Germinal center (tissue), 1 donor: ENCODE measurements at places on chromosomes 5 and 9.

DNA sequence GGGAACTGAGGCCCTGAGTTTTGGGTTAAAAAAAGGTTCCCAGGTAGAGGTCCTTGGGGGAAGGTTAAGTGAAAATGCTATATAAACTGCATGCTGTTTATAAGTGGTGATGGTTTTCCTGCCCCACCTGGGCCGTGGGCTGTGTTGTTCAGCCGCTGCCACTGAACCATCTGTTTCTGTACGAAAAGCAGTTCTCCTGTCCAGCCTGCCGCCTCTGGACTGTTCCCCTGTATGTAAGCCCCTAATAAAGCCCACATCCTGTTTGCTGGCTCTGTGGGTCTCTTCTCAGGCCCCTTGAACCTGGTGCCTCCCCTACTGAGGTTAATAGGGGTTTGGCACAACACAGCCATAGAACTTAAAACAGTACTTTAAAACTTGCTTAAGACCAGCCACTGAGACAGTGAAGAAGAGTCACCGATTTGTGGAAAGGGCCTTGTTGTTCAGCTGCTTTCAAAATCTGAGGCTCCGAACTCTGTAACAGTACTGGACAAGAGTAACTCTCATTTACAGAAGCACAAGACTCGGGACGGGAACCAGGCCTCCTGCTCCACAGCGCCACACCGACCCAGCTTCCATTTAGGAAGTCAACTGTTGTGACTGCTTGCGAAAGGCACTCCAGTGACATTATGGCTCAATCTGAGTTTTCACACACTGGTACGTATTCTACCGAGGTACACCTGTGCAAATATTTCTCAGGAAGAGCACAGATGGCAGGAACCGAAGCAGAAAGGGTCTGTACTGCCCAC is 192.5 kb downstream of the CDK5RAP2 start:
- no peak for DNase-seq

DNA sequence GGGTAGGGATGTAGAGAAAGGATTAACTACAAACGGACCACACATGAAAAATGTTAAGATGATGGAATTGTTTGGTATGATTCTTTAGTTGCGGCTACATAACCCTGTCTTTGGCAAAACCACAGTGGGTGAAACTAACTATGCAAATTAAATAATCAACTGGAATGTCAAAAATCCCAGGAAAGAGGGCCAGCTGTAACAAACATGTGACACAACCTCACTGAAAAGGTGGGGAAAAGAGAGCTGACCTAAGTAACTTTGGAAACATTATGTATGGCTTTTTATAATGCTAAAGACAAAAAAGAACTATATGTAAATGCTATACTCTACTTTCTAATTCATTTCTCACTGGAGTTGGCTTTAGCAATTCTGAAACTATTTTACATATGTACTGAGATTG is 252.0 kb downstream of the MRPS30 start:
- DNase-seq = no peak

GRCh38 chr5:123659495-123659894 is 147.5 kb downstream of the CSNK1G3 start:
- DNase-seq = no peak

DNA sequence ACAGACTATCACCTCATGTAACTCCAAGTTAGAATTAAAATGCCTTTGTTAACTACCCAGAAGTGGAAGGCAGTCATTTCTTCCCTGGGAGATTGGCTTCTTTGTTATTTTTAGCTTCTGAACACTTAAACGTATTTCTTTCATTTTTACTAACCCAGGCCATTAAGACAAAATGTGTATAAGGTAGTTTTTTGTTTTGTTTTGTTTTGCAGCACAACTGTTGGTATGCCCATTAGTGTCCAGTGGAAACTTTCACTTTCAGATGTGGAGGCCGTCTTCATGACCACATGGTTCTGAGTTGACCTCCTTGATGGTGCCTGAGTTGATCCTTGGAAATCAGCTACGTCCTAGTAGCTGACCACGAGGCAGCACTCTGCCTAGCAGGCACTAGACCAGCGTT is 264.6 kb upstream of the ZNF608 start:
- DNase-seq = no peak

GRCh38 chr5:144102361-144102760 is 68.1 kb downstream of the YIPF5 start:
- no peak for DNase-seq

DNA sequence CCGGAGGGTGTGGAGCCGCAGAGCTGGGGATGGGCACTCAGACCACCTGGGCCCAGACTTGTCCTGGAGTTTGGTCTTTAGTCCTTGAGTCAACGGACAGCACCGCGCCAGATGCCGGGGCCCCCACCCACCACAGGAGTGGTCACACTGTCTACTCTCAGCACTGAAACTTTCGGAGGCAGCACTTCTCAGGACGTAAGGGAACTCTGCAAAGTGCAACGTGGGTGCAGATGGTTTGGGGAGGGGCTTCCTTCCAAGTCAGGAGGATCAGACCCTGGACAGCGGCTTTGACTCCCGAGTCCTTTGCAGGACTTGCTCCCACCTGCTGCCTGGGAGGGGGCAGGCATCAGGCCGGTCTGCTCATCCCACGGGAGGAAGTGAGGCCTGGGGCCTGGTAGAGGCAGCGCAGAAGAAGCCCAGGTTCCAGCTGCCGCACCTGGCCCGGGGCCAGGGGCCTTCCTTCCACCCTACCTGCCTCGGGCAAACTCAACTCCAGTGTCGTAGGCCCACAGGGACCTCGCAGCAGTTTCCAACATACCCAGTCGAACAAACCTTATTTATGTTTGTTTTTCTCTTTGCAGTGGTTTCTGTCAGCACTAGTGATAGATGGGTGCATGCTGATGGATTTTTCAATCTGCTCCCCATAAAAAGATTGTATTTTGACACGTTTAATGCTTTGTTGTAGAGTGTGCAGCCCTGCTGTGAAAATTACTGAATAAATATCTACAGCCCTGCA is 149.8 kb upstream of the PPP1R26 start:
- no peak for DNase-seq

DNA sequence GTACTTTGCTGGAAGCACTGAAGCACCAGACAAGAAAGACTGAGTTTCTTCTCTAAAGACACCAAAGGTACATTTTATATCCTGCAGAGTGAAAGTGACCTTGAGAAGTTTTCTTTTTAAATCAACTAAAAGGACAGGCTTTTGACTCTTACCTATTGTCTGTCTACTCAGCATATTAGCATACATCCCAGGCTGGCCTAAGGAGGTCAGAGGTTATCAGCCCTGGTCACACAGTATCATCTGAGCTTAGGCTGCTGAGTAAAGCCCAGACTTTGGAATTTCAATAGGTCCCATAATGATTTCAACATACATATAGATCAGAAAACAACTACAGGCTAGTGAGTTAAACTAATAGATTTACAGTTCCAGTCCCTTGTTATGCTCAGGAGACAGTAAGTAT is 10.1 kb upstream of the CDH9 start:
- DNase-seq = no peak

GRCh38 chr5:155129513-155129880 is 115.9 kb downstream of the KIF4B start:
- no peak for DNase-seq

GRCh38 chr5:488744-489688 is 35.2 kb downstream of the SLC9A3 start:
- DNase-seq = no peak

GRCh38 chr9:98864281-98865174 is 57.1 kb downstream of the GALNT12 start:
- DNase-seq = no peak

GRCh38 chr5:171806976-171807747 is 21.5 kb downstream of the SMIM23 start:
- no peak for DNase-seq

GRCh38 chr5:177301503-177302165 is 1.9 kb downstream of the RAB24 start:
- DNase-seq = no peak

DNA sequence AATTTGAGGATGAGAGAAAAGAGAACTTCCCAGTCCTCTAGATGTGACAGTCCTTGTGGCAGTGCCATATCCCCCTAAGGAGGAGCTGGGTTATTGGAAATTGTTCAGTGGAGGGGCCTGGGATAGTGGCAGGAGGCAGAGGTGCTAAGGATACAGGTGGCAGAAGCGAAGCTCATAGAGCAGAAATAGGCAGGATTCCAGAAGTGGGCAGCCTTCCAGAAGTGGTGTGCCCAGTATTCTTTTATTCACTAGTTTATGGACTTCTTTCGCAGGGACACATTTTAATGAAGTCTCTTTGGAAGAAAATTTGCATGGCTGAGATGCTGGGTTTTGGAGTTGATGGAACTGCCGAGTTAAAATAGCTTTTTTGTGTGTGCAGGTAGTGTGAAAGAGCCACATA is 6.8 kb downstream of the PIK3R1 start:
- DNase-seq = no peak

DNA sequence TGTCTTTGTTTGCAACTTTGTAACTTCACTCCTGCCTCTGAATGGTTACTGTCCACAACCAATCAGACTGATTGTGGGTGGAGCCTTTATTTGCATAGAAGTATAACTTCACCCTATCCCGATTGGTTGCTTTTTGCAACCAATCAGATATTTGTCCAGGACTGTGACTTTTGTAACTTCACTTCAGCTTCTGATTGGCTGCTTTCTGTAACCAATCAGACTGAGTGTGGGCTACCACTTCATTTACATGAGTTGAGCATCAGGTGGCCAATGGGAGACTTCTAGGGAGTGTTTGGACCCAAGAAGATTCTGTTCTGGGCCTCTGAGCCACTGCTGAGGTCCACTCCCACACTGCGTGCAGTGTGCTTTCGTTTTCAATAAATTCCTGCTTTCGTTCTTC is 1810.7 kb upstream of the CDH6 start:
- no peak for DNase-seq

- DNase-seq = no peak
Measured at GRCh38 chr5:4651806-4652565, 488.1 kb upstream of the ADAMTS16 start.

DNA sequence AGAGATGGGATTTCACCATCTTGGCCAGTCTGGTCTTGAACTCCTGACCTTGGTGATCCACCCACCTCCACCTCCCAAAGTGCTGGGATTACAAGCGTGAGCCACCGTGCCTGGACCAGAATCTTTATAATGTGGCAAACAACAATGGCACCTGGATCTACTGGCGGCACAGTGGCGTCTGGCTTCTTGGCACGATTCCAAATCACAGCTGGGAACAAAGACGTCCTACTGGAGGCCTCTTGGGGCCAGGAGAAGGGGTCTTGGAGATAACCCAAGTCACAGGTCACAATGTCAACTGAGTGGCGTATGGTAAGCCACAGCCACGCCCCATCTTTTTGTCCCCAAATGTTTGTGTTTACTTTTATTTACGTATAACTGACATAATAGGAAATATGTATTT is 77.8 kb upstream of the RAPGEF1 start:
- no peak for DNase-seq

GRCh38 chr5:107294211-107294550 is 376.6 kb downstream of the EFNA5 start:
- DNase-seq = peak; percentile 4
